ENCODE measurements at places on chromosomes 7 and 10. TPM values are rescaled to one million over a fixed set of nuclear protein-coding genes. Genes with fewer than 3 reads are reported as not detected.

TBXAS1 gene
- total RNA-seq: 1.4 TPM

LIPJ gene
- not detected for total RNA-seq

CFAP43 gene
- not detected for total RNA-seq

TMEM270 gene
- not detected for total RNA-seq

DHX32 gene
- 10.7 TPM for total RNA-seq

KAT6B gene
- 27.1 TPM for total RNA-seq

- DNase-seq: no peak
These were observed 5.7 kb downstream of the DNAJC2 start for GRCh38 chr7:103338864-103339263.

DNA sequence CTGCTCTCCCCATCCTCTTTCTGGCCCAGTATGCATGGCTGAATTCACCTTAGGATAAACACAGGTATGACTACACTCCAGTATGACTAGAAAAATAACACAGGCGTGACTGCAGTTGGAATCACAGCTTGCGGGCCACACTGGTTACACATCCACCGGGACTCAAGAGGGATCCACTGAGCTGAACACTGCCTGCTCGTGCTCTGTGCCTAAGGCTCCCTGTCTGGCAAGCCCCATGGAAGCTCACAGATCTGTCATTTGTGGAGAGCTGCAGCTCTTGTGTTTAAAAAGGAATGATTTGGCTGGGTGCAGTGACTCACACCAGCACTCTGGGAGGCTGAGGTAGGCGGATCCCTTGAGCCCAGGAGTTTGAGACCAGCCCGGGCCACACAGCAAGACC lies 26.8 kb downstream of the VOPP1 start:
- DNase-seq: no peak

GRCh38 chr7:40983111-40983510 lies 719.8 kb downstream of the INHBA start:
- DNase-seq: no peak

- DNase-seq: no peak
These were observed 274.3 kb upstream of the MKI67 start for GRCh38 chr10:128400564-128400963.

DNA sequence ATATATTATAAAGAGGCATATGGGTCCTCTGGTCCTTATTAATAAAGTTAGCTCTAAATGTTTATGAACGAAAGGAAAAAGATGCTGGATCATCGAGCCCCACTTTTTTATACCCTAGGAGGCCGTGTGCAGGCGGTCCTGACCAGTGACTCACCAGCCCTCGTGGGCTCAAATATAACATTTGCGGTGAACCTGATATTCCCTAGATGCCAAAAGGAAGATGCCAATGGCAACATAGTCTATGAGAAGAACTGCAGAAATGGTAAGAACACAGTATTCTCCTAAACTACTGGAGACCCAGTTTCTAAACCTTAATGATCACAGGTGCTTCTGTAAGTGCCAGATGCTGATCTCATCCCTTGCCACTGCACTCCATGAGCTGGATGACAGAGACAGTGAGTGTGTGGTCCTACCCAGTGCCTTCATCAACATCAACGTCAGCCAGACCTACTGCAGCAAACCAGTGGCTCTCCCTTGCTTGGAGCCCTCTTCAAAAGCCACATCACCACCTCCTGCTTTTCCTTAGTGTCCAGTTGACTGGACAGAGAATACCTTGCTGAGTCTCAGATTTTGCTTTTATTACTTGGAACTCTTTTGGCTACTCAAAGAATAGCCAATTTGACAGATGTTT lies 7.6 kb downstream of the GPNMB start:
- DNase-seq: no peak

- no peak for DNase-seq
These were observed 192.6 kb downstream of the CDCA7L start for GRCh38 chr7:21753071-21753470.

GRCh38 chr10:72146559-72147323 lies 58.4 kb upstream of the SPOCK2 start:
- no peak for DNase-seq

- no peak for DNase-seq
These were observed 37.5 kb downstream of the HK1 start for GRCh38 chr10:69315610-69316312.

GRCh38 chr10:20004087-20004523 lies 187.9 kb downstream of the PLXDC2 start:
- no peak for DNase-seq

DNA sequence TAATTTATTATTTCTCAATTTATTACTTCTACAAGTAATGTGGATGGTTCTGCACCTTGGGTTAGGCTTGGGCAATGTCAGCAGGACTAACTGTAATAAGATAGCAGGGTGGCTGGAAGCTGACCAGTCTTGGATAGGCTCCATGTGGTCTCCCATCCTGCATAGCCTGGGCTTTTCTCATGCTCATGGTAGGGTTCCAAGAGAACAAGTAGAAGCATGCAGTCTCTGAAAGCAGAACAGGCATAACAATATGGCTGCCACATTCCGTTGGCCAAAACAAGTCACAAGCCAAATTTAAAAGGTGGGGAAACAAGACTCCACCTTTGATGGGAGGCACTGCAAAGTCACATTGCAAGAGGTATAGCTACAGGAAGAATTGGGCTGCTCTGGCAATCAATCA lies 98.6 kb upstream of the MDFIC start:
- no peak for DNase-seq

DNA sequence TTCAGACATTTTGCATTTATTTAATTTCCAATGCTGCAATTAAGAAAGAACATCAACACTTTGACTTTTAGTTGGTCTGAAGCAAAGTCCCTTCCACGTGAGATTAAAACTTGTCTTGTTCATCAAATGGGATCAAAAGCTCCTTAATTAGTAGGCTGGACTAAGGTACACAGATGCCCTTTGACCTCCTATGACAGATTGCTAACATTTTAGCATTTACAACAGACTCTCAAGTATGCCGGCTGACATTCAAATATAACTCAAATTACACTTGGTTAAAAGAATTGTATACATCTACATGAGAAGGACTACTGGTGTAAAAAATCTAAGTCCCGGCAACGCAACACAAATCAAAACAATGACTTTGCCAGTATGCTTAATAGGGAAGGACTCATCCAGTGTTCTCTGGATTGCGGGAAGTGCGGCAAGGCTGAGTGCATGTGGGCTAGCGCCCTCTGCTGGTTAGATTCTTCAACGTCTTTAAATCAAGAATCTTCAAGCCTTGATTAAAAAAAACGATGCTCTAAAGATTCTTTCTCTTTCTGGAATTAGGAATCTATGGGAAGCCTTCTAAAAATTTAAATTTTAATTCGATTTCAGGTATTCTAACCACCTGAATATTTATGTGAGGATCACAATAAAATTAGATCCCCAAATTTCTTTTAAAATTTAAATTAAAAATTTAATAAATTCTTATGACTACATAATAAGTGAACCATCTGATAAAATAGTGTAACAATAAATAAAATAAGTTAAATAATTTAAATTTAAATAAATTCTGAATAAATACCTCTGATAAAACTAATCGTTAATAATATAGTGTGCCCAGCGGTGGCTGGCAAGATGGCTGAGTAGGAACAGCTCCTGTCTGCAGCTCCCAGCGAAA lies 444.7 kb downstream of the DGKB start:
- DNase-seq: peak; percentile 34

DNA sequence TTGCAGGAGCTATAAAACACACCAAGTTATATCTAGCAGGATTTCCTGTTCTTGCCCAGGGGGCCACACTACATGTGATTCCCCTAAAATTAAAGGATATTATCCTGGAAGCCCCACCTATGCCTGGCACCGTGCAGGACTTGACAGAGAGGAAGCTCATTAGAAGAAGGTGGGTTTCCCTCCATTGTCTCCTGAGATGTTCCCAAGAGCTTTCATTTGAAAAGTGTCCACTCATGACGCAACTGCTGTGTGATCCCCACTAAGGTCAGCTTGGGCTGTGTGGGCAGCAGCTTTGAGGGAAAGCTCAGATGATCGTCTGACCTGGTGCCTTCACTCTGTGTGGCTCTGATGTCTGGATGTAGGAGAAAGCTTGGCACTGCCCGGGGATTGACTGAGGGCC lies 53.5 kb downstream of the RAMP3 start:
- DNase-seq: no peak

GRCh38 chr7:74093671-74094223 lies 10.1 kb downstream of the LIMK1 start:
- no peak for DNase-seq

DNA sequence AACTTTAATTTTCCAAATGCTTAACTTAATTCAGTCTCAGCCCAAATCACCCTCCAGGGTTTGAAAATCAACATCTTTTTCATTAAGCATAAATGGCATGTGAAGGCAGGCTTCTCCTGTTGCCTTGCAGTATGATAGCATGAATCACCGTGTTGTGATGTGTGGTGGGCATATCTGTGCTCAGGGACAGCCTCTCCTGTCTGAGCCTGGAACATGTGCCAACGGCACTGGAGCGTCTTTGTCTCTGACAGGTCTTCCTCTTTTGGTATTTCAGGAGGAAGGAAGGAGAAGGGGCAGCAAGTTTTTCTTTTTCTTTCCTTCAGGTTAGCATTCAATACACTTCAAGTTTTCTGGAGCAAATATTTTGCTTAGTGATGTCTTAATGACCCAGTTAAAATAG lies 57.6 kb downstream of the LRGUK start:
- DNase-seq: no peak

DNA sequence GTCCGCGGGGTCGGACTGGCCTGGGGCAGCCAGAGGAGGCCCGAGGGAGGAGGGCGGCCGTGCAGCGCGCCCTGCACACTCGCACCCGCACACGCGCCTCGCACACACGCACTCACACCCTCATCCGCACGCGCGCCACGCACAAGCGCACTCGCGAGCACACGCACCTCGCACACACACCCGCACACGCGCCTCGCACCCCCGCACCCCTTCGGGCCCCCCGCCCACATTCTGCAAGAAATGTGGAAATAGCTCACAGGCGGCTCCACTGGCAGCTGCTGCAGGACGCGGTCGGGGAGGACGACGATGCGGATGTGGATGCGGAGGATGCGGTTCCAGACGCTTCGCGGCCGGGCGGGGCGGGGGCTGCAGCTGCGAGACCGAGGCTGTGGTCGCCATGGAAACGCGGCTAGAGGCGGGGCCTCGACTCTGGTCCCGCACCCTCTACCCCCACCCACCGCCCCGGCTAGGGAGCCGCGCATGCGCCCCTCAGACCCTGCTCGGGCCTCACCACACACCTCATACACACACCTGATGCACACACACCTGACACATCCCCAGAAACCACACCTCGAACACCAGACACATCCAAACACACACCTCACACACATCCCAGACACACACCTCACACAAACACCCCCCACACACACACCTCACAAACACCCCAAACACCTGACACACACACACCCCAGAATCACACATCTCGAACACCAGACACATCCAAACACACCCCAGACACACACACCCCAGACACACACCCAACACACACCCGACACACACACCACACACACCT lies at the start of gene CALY:
Gene CALY, minus strand, starts transcription at position 320 of the 793 bp plus-strand sequence. CDS start 7,907 bp downstream, outside the sequence.
- DNase-seq: peak; percentile 67

- DNase-seq: no peak
These were observed 128.9 kb downstream of the PLXDC2 start for GRCh38 chr10:19944911-19945663.

GRCh38 chr7:157565201-157565626 lies 228.4 kb downstream of the DNAJB6 start:
- DNase-seq: no peak

- no peak for DNase-seq
These were observed 24.1 kb downstream of the SEMA3D start for GRCh38 chr7:85162721-85163120.

Measured in activated naive CD4-positive, alpha-beta T cell treated with anti-CD3 and anti-CD28 coated beads, Interleukin-2, amount 50 U/mL, for 72 hours (primary cell).